ENCODE measurements at places on chromosomes 16 and 17.

DNA sequence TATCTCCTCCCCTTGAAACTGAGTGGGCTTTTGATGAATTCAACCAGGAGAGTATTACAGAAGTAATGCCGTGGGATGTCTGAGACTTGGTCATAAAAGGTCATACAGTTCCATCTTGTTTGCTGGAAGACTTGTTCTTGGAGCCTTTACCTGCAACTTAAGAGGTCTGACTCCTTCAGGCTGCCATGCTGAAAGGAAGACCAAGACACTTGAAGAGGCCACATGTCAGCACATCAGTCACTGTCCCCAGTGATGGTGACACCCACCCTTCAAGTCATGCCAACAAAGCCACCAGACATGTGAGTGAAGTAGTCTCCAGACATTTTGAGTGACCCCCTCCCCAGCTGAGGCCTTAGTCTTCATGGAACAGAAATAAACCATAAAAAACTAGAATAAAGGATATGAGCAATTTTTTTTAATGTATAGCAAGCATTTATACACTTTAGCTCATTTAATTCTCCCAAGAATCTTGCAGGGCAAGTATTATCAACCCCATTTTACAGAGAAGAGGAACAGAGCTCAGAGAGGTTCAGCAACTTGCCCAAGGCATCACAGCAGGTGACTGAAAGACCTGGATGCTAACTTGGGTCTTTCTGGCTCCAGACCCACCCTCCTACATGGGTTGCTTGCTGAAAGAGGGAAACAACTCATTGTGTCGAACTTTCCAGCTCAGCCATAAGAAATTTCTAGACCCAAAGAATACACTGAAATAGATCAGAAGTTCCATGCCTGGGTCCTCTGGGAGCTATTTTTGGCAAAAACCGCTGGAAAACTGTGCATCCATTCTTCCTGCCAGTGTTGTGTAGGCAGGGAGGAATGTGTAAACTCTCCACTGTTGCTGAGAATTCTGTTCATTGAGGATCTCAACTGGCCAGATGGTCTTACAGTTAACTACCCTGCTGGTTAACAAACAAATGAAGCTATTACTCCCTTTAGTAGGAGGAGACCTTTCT, 38.1 kb downstream of the SOCS1 start:
- DNase-seq: no peak

DNA sequence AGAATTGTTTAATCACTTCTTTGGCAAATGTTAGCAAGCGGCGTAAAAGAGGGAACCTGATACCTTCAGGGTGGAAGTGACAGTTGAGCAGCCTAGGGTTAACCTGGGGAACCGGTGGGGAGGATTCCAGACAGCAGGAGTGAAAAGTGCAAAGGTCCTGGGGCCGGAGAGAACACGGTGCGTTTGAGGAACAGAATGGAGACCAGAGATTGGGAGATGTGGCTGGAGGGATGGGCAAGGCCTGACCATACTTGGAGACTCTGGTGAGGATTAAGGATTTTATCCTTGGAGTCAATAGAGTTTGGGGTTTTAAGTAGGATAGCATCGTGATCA, 2.3 kb upstream of the ZNF500 start:
- no peak for DNase-seq

- DNase-seq: peak; percentile 33
Measured at GRCh38 chr17:78133971-78134898, 3.7 kb downstream of the TMC8 start.

- DNase-seq: no peak
Measured at GRCh38 chr17:51270636-51271035, 10.3 kb downstream of the UTP18 start.

DNA sequence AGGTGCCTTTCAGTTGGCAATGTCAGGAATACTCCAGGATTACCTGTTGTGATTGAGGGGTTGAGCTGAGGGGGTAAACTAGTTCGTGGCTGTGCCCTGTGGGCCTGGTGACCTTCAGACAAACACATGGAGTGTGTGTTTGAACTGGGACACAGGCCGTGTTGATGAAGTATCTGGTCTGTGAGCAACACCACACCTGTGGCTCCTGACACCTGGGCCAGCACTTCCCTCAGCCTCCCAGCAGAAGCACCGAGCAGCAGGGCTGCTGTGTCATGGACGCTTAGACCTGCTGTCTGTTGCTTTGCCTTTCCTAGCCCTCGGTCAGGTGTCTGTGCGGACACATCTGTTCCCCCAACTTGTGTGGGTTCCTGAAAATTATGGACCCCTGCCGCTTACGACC, 82.9 kb downstream of the KSR1 start:
- no peak for DNase-seq

- peak; percentile 39 for DNase-seq
Measured at GRCh38 chr17:67602974-67603373, 114.8 kb upstream of the NOL11 start.

GRCh38 chr16:2150418-2151187, 2.2 kb downstream of the RAB26 start:
- no peak for DNase-seq

DNA sequence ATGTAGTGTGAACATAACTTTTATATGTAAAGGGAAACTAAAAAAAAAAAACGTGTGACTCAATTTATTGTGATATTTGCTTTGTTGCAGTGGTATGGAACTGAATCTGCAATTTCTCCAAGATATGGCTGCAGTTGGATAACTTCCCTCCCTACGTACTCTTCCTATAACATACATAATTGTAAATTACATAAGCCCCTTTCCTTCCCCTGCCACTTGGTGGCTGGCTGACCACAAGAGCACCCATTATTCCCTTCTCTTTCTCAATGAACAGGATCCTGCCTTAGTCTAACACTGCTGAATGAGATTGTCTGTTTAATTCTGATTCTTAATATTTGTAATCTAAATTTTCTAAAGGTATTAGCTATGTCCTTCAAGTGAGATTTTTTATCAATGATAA, 27.8 kb downstream of the CCL4 start:
- no peak for DNase-seq

- peak; percentile 82 for DNase-seq
Measured at GRCh38 chr16:180681-181564, 664 bp downstream of the HBQ1 start.

DNA sequence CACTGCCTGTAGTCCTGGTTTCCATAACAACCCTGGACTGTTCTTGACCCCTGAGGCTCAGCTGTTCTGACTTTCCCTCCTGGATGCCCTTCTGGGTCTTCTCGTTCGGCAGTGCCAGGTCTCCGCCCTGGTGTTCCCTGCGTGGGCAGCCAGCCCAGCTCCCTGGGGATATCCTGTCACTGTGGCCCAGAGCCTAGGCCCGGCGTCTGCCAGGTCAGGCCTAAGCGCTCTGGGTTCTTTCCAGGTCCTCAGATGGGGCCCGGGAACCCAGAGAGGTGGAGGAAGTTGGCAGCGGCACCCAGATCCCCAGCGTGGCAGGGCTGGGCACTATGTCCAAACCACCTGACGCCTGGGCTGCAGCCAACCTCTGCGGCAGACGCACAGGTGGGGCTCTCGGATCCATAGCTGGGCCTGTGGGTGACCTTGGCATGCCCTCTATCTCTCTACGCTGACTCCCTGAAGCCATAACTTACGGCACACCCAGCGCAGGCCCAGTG, 12.5 kb upstream of the ATP2A3 start:
- no peak for DNase-seq

DNA sequence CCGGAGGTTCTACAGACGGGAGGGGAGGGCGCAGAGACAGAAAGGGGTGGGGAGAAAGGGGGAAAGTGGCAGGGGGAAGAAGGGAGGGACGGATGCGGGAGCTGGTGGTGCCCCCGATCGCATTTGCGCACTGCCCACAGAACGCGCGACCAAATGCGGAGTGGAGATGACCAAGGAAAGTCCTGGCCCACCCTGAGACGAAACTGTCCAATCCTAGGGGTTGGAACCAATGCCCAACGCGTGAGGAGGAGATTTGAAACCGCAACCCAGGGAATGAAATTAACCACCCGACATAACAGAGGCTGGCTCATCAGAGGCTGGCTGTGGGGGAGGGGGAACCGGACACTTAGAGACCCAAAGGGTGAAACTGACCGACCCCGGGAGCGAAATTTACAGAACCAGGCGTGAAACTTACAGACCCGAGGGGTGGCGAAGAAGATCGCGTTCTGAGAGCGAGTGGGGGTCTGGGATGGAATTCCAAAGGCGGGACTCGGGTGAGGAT, 1.4 kb downstream of the HES7 start:
- no peak for DNase-seq

DNA sequence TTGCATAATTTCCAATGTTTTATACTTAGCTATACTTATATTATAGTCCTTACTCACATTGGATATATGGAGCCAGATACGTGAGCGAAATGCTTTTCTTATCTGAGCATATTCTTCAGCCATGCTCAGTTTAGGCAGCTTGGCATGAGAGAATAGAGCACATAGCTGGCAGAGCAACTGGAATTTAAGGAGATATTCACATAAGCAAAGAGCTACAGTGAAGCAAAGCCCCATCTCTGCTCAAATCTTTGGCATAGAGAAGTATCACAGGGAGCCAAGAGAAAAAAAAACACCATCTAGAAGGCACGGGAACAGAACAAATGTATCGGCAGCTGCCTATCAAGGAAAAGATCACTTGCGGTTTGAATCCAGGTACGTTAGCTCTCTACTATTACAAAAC, 734.2 kb upstream of the KIF2B start:
- DNase-seq: no peak

- DNase-seq: peak; percentile 39
Measured at GRCh38 chr17:65294181-65294719, 157.1 kb downstream of the RGS9 start.

GRCh38 chr16:57997176-57997527, 3.3 kb downstream of the ZNF319 start:
- no peak for DNase-seq

- peak; percentile 2 for DNase-seq
Measured at GRCh38 chr16:51144203-51144602, 6.9 kb downstream of the SALL1 start.

GRCh38 chr17:79917902-79918484, 78.8 kb upstream of the CBX4 start:
- DNase-seq: no peak
